ELF-1 (cell line): ENCODE measurements at places on chromosomes 16 and 17.

GRCh38 chr16:85369741-85370528 is 243.2 kb upstream of the GSE1 start:
- peak; percentile 84 for DNase-seq

DNA sequence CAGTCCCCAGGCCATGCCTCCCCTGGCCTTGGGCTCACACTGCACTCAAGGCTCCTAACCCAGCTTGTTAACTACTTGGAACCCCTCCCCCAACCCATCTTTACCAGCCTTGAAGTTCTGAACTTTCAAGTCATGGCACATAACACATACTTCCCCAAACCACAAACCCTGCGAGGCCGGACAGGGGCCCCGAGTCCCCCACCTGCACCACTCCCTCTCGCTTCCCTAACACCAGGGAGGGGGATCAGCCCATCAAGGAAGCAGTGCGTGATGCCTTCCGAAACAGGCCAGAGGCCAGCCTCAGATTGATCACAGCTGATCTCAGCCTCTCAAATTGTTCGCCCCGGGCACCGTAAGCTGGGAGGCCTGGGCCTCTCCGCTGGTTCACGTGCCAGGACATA is 3.0 kb upstream of the NLRC3 start:
- DNase-seq: no peak

DNA sequence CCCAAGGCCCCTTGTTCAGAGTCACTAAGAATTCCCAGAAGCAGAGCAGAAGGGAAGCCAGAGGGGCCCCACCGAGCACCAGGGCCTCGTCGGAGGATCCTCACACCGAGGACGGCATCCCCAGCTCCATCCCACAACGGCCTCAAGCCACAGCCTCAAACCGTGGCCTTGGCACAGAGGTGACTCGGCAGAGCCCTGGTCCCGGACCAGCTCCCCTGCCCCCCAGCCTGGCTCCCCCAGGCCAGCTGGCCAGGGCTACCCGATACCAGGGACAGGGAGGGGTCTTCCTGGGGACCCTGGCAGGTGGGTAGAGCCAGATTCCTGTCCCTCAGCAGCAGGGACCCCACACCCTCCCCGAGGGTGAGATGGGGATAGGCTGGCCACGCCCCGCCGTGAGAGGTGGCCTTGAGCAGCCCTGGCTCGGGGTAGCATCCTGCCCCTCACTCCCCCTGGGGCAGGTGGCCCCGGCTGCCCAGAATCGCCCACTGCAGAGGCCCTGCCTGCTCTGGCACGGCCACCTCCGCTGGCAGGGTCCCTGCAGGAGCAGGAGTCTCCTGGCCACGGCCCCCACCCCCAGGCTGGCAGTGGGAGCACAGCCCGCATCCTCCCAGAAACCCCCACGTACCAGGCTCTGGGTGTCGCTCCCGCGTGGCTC is 5.6 kb upstream of the PVALEF start:
- DNase-seq: no peak

- DNase-seq: no peak
Measured at GRCh38 chr16:83630979-83631378, 176.8 kb upstream of the HSBP1 start.

GRCh38 chr17:38329284-38329683 is 14.5 kb downstream of the GPR179 start:
- DNase-seq: no peak

DNA sequence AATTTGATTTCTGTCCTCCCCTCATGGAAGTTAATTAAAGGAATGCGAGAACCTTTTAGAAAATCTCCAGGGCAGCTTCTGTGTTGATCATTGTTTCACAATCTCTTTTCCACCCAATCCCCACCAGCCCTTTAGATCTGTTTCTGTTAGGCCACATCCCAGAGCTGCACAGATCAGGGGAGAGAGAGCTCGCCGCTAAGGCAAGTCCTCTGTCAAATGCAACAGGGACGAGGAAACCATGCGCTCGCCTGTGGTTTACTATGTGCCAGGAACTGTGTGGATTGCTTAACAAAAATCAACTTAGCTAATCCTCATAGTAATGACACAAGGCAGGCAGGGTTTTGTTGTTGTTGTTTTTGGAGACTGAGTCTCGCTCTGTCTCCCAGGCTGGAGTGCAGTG is 115.4 kb downstream of the SALL1 start:
- no peak for DNase-seq

GRCh38 chr17:2468270-2468669 is 43.4 kb downstream of the METTL16 start:
- DNase-seq: no peak

DNA sequence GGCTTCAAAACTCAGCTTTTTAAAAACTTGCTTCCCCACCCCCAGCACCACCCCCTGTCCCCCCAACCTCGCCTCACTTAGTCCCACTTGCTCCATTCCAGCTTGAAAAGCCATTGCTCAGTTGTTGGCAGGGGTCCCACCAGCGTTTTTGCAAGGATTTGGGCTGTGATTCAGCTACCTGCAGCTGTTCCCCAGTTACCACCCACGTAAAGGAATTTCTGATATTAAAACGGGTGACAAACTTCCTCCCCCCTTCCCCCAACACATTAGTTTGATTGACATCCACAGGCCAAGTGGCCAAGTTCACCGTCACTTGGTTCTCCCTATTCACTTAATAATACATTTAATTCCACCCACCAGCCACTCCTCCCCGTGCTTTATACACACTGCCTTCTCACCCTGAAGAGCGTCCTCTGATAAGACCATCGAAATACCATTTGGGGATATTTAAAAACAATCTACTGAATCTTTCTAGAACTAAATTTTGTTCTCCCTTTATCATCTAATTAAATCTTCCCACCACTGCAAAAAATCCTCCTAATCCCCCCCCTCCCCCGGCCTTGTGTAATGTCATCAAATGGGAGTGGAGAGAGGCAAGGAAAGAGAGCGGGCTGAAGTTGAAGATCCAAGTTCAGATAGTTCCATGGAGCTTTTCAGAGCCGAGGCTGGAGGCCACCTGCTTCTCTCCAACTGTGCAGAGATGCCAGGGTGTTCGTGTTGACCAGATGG is 55.1 kb downstream of the SOX9 start:
- no peak for DNase-seq

DNA sequence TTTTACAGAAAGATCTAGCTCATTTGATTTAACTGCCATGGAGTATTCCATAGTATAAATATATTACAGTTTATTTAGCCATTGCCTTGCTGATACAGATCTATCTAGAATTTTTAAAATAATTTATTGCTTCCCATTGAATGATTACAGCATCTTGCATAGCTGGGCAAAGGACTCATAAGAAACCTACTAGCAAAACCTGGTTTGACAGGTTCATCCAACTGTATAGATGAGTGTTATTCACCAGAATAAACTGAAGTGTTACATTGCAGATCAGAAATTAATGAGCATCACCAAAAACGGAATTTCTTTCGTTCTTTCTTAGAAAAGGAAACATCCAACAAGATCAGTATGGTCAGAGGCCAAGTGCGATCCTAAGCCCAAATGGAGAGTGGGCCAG is 202.2 kb upstream of the CACNG5 start:
- DNase-seq: no peak

- no peak for DNase-seq
Measured at GRCh38 chr17:81572563-81573168, 20.5 kb upstream of the FAAP100 start.

- DNase-seq: no peak
Measured at GRCh38 chr17:38465391-38466345, 37.4 kb downstream of the ARHGAP23 start.

DNA sequence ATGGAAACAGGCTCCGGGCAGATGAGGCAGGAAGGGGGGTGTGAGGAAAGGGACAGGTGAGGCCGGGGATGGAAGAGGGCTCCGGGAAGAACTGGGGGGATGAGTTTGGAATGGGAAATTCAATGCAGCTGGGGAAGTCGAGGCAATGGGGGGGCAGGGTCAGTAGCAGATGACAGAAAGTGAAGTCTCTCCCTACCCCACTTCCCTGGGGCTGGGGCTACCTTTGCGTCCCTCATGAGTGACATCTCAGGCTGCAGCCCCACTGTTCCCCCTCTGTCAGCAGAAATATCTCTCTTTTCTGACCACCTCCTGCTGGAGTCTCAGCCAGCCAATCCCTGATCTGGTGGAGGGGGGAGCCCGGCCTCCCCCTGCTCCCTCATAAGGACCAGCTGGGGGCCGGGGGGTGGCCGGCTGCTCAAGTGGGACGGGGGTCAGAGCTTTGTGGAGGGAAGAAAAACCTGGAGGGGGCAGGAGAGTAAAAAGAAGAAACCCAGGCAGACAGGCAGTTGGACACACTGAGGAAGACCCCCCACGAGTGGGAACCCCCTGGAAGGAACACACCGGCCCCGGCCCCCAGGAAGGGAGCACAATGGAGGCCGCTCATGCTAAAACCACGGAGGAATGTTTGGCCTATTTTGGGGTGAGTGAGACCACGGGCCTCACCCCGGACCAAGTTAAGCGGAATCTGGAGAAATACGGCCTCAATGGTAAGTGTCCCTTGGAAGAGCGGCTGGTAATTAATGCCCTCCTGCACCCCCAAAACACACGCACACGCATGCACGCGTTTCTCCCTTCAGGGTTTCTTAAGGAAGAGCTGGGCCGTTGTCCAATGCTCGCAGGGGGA is at the start of gene ATP2A1:
ATP2A1 (plus strand) TSS at position 406 of the 844 bp plus-strand sequence; CDS start at position 590, 184 bp downstream.
- DNase-seq: no peak

- no peak for DNase-seq
Measured at GRCh38 chr17:60386147-60387058, 5.5 kb downstream of the USP32 start.

GRCh38 chr17:8542599-8543502 is 87.7 kb downstream of the MYH10 start:
- no peak for DNase-seq

- no peak for DNase-seq
Measured at GRCh38 chr16:58503166-58503862, 3.4 kb downstream of the NDRG4 start.

- no peak for DNase-seq
Measured at GRCh38 chr17:79444198-79444597, 166.7 kb downstream of the RBFOX3 start.

DNA sequence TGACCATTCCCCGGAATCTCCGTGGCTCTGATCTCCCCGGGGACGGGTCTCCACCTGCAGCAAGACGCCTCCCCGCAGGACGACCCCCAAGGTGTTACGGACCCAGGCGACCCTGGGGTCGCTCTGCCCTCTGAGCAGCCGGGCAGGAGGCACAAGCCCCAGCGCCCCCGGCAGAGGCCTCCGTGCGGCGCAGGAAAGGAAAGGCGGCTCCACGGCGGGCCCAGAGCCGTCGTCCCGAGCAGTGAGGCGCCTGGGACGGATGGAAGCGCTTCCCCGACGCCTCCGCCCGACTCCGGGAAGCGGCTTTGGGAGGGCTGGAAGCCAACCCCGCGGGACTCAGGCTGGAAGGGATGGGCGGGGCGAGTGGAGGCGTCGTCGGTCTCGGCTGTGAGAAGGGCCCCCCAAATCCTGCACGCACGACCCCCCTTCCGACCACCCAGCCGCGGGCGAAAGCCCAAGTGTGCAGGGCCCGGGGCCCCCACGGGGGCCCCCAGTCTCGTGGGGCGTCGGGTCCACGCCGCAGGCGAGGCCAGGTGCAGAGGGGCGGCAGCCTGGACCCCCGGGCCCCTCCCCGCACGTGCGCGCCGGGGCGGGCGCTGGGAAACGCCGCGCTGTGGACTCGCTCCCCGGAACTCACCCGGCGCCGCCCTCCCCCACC is 32.7 kb upstream of the RPH3AL start:
- DNase-seq: peak; percentile 33

DNA sequence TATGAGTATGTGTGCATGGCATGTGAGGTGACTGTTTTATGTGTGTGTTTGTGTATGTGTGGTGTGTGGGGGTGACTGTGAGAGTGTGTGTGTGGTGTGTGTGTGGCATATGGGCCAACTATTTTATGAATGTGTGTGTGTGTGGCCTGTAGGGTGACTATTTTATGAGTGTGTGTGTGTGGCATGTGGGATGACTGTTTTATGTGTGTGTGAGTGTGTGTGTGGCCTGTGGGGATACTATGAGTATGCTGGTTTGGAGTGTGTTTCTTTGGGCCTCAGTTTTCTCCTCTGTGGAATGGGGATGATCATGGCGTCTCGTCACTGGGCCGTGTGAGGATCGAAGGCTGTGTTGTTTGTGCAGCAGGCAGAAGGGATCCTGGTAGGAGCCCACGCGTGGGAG is 152.1 kb upstream of the PLCG2 start:
- no peak for DNase-seq

- peak; percentile 24 for DNase-seq
Measured at GRCh38 chr17:79937391-79938335, 98.0 kb downstream of the TBC1D16 start.

DNA sequence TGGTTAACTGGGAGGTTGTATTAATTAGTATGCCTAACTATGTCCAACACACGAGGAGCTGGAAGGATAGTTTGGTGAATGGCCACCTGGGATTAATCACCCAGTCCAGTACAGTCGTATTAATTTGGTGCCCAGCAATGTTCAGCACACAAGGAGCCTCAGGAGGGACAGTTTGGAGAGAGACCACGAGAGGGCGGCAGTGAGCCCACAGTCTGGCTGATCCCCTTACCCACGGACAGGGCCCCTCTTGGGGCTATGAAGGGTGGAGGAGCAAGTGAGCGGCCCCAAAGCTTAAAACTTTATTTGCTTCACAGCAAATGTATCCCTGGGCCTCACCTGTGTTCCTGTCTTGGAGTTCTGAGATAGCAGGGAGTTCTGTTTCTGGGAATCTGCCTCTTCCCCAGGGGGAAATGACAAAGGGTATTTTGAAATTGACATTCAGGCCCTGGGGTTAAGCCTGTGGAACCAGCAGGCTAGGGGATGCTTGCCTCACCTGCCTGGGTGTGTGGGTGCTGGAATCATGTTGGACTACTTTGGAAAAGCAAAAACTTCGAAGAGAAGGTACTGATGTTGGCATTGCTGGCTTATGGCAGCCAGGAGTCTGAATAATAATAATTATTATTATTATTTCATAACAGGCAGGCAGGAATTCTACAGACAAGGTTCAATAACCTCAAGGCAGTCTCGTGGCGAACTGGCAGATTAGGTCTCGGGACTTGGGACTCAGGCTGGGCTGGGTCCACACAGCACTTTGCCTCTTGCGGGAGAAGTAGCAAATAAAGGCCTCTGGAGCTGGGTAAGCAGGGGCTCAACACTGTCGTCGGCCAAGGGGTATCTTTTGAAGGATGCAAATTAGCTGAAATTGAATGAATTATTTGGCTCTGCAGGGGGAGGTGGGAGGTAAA is 227.6 kb upstream of the ASIC2 start:
- DNase-seq: peak; percentile 77

- DNase-seq: peak; percentile 85
Measured at GRCh38 chr17:39699818-39700147, at the start of gene ERBB2. TSS of gene ERBB2 (plus strand) at chr17:39700064. CDS start at chr17:39700239, 175 bp downstream.

DNA sequence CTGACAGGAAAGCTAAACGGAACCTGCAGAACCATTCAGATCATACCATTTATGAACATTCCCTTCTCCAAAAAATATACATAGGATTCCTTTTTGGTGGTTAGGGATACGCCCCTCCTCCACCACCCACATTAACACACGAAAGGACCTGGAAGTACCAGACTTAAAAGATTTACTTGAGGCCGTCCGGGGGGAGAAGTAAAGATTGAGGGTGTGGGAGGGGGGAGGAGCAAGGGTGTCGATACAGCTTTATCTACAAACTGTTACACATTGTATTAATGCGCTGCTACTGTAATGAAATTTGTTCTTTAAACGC is 537 bp downstream of the PALB2 start:
- no peak for DNase-seq
